ENCODE measurements at places on chromosomes 13 and 19.

DNA sequence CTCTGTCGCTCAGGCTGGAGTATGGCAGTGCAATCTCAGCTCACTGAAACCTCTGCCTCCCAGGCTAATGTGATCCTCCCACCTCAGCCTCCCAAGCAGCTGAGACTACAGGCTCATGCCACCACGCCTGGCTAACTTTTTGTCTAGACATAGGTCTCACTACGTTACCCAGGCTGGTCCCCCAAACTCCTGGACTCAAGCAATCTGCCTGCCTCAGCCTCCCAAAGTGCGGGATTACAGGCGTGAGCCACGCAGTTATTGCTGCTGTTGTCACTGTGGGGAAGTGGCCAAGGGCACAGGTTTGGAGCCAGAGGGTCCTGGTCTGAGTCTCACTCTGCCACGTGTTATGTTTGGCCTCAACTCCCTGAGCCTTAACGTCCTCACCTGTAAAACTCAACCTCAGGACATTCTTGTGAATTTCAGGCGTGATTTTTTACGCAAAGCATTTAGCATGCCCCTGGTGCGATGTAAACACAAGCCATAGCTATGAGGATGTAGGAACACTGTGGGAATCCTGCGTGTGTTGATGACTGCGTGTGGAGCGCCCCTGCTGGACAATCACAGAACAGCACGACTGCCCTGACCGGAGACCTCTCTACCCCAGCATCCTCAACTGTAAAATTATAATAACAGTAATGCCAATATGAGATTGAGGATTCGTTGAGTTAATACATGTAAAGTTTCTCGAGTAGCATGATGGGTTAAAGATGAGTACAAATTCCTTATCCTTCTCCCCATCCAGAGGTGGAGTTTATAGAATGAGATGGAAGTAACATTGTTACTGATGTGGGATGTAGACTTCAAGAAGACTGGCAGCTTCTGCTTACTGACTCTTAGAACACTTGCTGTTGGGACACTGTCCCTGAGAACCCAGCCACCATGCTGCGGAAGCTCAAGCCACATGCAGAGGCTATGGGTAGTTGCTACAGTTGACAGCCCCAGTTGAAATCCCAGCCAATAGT lies 41.8 kb upstream of the PNMA8B start:
- peak; percentile 53 for DNase-seq

DNA sequence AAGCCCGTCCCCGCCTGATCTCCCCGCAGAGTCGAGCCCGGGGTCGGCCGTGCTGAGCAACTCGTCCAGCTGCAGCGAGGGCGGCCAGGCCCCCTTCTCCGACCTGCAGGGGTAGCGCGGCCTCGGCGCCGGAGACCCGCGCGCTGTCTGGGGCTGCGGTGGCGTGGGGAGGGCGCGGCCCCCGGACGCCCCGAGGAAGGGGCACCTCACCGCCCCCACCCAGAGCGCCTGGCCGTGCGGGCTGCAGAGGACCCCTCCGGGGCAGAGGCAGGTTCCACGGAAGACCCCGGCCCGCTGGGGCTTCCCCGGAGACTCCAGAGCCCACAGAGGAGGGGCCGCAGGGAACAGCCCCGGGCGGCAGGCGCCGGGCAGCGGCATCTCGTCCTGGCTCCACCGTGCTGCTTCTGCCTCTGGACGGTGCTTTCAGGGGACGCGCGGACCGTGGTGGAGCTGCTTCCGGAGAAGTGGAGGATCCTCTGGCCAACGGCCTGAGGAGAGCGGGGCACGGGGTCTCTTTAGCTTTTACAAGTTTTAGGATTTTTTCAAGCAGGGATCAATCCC lies 8.8 kb upstream of the F7 start:
- DNase-seq = no peak

DNA sequence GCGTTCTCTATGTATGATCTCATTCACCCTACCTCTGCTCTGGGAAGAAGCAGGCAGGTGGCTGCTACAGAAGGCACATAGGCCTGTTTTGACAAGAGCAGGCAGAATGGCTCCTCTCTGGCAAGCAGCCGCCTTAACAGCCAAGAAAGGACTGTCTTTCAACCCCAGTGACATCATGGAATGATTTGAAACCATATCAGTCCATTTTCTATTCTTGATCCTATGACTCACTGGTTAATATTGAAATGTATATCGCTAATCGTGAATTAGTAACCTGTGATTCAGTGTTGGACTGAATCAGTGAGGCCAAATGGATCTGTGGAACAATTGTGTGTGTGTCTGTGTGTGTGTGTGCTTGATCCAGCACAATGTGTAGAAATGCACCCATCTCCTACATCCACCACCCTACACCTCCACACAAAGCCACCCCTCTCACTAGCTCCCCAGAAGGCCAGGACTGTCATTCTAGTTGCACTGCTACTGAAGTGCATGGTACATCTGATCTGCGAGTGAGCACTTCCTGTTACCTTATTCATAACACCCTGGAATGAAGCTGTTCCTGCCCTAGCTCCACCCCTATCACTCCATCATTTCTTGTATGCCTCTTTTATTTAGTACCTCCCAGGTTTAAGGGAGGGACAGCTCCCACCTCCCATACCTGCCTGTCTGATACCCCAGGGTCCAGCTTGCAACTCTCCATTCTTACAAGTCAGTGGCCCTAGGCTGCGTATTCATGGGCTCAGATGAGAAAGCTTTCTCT lies 460.0 kb downstream of the FOXO1 start:
- peak; percentile 23 for DNase-seq

GRCh38 chr13:43127827-43128226 lies 104.4 kb downstream of the DNAJC15 start:
- no peak for DNase-seq

- DNase-seq = no peak
These were observed 37.5 kb downstream of the ZNF557 start for GRCh38 chr19:7106711-7107657.

DNA sequence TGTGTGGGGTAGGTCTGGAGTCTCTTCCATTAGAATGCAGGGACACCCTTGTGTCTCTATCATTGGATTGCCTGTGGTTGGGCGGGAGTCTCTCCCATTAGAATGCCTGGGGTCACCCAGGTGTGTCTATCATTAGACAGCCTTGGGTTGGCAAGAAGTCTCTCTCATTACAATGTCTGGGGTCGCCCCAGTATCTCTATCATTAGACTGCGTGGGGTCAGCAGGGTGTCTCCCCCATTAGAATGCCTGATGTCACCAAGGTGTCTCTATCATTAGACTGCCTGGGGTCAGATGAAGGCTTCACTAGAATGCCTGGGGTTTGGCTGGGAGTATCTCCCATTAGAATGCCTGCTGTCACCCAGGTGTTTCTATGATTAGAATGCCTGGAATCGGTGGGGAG lies 1539.0 kb downstream of the UQCRFS1 start:
- no peak for DNase-seq

GRCh38 chr13:107730813-107731212 lies 484.5 kb downstream of the LIG4 start:
- no peak for DNase-seq

DNA sequence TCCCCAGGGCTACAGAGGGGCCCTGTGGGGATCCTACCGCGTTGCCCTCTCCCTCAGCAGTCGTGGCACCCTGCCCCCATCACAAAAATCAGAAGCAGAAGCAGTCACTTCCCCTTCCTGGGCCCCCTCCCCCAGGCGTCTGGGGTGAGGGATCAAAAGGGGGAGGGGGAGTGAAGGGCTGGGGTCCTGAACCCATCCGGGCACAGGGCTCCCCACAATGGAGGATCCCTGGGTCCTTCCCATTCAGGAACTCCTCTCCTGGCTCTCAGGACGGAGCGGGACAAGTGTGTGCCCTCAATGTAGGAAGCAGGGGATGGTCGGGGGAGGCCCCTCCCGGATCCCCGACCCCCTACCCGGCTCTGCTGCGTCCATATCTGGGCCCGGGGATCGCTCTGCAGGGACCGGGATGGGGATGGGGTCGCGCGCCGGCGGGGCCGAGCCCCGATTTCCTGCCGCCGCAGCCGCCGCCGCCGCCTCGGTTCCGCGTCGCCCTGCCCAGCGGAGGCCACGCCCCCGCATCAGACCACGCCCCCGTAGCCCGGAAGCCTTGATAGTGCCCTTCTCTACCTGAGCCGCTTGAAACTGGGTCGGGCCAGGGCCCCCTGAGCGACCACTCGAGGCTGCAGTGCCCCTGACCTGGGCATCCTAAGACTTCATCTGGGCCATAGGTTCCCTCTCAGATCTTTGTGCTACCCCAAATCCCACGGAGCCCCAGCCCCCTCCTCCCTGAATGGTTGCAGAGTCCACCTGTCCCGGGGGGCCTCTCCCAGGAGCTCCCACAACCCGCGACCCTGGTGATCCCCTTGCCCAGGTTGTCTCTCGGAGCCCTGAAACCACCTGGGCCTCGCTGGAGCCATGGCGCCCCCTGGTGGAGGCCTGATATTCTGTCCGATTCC lies at the start of gene GMIP:
TSS of gene GMIP (minus strand) at position 500 of the 896 bp plus-strand sequence. CDS start at position 372, 128 bp downstream.
- peak; percentile 79 for DNase-seq

GRCh38 chr13:95793018-95793555 lies 116.1 kb downstream of the DNAJC3 start:
- no peak for DNase-seq

DNA sequence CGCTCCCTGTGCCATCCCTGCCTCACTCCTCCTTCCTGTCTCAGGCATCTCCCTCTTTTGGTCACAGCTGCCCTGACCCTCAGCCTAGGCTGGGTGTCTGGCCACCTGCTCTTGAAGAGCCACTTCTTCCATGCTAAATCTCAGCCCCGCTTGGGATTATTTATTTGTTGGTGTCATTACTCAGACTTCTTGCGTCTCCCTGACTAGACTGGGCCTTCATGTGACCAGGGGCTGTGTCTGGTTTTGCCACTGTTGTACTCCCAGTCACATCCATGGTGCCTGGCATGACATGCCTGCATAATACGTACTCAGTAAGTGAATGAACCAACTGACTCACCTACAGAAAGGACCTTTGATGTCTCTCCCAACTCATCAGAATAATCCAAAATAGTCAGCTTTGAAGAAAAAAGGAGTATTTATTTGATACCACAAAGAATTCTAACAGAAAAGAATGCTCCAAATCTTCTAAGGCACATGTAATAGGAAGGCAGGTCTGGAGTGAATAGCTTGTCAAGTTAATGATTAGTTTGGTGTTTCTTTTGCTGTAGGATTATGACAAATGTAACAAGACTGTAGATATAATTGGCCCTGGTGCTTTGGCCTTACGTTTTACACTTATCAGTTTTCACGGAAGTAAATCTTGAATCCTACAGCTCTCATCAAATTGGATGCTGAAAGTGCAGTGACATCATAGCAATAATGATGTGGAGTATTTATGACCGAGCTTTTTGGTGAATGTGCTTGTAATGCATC lies 84.0 kb downstream of the ALOX5AP start:
- DNase-seq = no peak

- DNase-seq = peak; percentile 5
These were observed 12.2 kb upstream of the LILRA5 start for GRCh38 chr19:54325194-54325621.

DNA sequence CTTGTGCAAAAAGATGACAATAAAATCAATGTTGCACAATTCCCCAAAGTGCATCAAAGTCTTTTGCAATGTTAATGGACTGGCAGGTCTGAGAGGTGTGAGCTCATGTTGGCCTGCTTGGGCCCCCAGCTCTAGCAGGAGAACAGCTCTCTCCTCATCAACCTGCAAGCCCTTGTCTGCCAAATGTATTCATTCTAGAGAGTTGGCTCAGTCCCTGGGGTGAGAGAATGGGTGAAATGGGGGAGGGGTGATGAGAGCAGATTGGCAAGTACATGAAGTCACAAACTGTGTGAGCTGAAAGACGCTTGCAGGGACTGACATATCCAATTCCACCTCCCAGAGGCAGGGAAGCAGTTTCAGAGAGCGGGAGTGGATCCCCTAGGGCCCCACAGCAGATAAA lies 465.1 kb upstream of the ZNF507 start:
- DNase-seq = no peak

DNA sequence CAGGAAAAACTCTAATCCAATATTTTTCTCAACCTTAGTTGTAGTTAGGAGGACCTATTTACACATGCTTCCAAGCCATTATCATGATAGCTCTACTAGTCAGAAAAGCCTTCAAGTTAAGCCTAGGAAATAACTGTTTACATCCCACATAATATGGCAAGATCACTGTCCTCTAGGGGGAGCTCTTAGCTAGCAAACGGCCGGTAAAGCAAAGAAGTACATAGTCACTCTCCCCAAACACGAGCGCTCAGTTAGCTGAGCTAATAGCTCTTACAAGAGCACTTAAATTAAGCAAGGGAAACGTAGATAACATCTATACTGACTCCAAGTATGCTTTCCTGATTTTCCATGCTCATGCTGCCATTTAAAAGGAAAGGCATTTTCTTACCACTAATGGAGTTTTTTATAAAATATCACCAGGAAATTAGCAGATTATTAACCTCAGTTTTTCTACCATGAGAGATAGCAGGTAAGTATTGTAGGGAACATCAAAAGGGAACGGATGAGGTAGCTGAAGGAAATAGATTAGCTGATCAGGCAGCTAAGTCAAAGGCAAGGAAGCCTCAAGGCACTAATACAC lies 100.6 kb upstream of the PABPC3 start:
- DNase-seq = peak; percentile 26

GRCh38 chr19:46492841-46493235 lies 2.8 kb downstream of the PNMA8B start:
- DNase-seq = no peak

DNA sequence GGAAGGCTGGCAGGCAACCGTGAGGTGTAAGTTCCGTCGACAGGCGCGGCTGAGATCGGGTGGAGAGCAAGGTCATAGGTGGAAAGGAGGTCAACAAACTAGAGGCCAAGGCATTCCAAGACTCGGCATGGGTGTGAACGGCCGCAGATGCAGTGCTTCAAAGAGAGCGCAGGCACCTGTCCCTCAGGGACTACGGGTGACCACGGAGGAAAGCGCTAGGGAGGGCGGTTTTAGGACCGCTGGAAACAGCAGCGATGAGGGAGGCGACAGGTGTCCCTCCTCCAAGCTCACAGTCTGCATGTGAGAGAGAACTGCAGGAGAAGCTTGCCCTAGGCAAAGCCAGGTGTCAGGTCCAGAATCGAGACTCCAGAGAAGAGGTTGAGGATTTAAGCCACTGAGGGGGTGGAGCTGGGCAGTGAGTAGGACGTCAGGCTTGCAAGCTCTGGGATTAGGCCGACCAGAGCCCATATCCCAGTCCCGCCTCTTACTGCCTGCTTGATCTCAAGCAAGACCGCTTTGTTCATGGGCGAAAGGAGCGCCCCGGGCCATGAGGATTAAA lies 1.6 kb upstream of the MLNR start:
- DNase-seq = no peak

- DNase-seq = no peak
These were observed 80.3 kb downstream of the SERP2 start for GRCh38 chr13:44453881-44454280.

GRCh38 chr13:99266827-99267226 lies 8.6 kb upstream of the GPR18 start:
- DNase-seq = no peak
